ENCODE measurements at places on chromosomes 7 and 10.

- no peak for DNase-seq
These were observed 5.7 kb downstream of the PPIF start for GRCh38 chr10:79353000-79353406.

DNA sequence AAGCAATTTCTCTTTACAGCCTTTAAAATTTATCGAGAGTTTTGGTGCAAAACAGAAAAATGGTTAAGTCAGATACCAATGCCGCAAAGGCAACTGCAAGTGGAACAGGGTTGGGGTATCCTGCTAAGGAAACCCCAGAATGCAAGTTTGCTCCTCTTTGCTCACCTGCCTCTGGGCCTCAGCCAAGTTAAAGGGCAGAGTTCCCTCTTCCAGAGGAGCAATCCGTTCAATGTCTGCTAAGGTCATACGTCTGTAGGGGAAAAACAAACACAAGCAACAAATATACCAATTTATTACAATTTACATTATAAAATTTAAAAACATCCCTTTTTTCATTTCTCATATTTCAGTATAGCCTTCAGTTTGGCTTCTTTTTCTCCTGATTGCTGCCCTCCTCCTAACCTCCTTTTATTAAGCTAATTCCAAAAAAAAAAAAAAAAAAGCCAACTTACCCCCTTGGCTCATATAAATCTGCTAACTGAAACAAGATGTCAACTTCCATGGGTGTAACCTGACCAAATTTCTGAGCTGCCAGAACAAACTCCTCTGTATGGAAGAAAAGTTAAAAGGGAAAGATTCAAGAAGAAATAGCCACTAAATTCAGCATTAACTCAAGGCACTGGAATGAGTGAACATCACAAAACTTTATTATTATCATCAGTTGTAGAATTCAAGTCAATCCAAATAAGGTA lies 132.6 kb downstream of the SLC25A13 start:
- no peak for DNase-seq

DNA sequence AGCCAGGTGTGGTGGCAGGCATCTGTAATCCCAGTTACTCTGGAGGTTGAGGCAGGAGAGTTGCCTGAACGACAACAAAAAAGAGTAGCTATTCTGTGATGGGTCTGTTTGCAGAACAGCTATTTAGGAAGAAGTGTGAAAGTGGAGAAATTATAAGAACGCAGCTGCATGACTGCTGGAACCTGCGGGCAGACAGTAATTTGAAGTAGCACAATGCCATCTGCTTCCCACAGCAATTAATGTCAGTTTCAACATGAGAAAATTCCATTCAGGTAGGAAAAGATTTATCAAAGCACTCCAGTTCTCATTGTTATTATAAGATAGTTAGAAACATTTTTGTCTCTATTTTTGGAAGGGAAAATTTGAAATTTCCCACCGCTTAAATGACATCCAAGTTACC lies 21.5 kb downstream of the LAMB1 start:
- DNase-seq, result no peak

DNA sequence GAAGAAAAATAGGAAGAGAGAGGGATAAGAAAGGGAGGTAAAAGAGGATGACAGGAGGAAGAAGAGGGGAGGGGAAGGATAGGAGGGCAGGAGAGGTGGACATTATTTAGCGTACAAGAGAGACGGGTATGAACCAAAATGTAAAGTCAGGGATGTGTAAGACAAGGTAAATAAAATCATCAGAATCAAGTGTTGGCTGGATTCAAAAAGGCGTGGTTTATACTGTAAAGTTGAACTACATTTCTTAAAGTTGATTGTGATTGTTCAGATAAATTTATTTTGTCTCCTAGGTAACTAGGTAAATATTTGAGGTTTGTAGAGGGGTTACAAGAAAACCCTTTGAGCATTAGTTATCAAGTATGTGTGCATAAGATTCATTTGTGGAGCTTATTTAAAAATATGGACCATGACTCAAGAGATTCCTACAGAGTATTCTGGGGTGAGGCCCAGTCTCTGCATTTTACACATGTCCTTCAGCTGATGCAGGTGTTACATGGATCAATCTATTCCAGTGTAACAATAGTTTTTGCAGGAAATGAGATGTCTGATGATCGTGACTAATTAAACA lies 512.1 kb upstream of the MBL2 start:
- no peak for DNase-seq

GRCh38 chr10:125127986-125128385 lies 32.4 kb downstream of the CTBP2 start:
- no peak for DNase-seq

DNA sequence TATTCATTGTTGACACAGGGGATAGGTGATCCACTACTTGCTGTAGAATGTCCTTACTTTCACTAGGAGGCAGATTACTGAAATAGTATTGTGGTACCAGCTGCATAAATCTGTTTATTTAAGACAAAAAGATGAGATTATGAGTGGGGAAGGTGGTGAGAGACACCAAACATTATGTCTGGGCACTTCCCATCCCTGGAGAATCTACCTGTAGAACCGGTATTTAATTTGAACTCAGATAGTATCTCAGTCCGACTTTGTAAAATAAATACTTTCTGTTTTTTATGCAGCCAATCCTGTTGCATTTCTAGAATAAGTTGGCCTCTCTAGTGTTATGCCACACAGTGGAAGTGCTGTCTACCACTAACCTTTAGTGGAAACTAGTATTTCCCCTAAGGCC lies 13.4 kb downstream of the BCCIP start:
- DNase-seq, result no peak

- no peak for DNase-seq
These were observed 219.5 kb upstream of the KCND2 start for GRCh38 chr7:120053390-120053961.

DNA sequence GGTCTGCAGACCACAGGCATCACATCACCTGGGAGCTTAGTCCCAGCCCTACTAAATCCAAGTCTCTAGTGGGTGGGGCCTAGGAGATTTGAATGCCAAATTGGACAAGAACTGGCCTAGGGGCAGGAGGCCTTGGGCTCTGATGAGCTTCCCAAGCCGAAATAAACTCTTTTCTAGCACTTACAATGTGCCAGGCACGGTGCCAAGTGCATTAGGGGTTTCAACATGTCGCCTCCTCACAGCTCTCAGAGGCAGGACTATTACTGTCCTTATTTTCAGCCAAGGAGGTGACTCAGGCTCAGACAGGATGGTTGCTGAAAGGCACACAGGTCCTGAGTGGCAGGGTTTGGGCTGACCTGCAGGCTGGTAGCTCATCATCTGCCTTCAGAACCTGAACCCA lies 9.2 kb upstream of the CPA1 start:
- DNase-seq, result no peak

DNA sequence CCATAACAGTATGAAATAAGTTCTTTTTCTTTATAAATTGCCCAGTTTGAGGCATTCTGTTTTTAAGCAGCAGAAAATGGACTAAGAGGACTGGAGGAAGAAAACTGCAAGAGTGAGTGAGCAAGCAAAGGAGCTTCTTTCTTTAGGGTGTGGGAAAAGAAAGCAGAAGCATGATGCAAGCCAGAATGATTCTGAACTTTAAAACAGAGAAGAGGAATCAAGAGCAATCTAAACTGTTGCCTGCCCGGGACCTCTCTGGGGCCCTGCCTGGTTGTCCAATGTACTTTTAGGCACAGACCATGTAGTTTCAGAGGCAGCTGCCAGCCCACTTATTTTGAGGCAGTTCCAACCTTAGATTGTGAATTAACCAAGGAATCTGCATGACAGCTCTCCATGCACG lies 186.3 kb downstream of the PLPP4 start:
- DNase-seq, result no peak

DNA sequence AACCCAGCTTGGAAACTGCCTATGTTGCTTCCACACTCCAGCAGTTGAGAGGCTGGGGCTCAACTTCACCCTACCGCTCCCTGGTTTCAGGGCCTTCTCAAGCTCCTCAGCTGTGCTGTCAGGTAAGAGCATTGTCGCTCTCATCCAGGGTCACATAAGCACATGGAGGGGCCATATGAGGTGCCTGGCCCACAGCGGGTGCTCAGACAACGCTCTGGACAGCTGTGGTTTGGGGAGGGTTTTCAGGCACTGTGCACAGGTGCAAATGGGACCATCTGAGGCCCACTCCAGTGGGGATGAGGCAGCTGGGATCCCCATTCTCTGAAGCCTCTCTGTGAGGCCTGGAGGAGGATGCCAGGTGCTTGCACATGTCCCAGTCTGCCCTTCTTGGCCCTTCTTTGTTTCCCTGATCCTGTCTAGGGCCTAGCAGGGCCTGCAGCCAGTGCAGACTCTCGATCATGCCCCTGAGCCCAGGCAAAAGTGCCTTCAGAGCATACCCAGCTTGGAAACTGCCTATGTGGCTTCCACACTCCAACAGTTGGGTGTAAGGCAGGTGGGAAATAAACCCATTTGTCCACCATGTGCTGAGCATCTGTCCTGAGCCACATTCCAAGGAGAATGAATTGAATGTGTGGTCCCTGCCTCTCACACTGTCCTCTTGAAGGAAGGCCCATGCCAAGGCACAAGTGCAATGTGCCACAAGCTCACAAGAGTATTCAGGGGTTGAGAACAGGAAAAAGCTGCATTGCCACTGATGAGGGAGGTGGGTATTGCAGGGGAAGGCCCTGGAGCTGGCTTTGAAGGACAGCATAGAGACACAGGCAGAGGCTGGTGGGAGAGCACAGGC lies 40.3 kb downstream of the VSTM4 start:
- DNase-seq, result no peak

DNA sequence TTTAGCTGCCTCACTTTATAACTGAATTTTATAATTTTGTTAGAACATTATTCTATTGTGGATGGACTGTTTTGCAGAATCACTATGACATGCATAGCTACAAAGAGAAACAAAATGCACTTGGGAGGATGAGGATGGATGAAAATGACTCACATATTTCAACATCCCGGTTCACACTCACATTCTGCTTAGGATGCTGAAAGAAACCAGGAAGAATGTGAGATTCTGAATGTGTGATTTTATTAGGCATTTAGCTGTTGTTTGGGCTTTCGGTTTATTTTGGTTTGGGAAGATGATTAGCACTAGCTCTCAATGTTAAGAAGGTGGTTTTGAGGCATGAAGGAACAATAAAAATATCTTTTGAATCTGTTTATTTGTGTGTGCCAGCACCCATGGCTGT lies 235.5 kb downstream of the SEMA3E start:
- DNase-seq, result no peak

GRCh38 chr7:35037526-35038341 lies 449 bp upstream of the DPY19L1 start:
- DNase-seq, result peak; percentile 81

- DNase-seq, result no peak
These were observed 139.5 kb downstream of the ACTR3B start for GRCh38 chr7:152899004-152899403.

DNA sequence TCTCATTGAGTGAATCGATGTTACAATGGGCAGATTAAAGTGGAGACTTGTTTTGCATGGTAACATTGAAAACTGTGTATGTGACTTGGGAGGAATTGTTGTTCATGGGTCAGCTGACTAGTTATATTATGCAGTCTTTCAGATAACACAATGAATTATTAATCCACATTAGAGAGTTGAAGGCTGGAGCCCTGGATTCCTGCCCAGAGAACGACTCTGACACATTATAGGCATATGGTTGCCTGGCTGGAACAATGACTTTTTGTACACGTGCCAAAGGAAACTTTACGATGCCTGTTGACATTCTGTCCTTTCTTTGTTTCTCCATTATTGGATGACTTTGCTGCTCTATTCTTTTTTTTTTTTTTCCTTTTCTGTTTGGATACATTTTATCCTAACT lies 52.3 kb upstream of the TMEM229A start:
- DNase-seq, result no peak

DNA sequence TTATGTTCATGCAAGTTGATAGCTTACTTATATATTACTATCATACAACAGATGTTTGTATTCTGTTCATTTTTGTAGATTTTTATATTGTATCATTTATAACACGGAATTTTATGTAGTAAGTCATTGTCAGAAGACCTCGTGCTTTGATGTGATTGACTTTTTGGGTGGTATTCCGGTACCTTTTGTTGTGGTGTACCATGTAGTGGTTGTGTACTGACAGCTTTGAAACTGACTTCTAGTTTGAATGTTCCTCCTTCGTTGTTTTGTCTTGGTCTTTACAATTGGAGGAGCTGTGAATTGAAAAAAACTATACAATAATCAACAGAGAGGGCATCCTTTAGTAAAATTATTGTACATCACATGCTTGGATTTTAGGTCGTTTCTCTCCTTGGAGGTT lies 61.5 kb downstream of the WAC start:
- DNase-seq, result no peak

GRCh38 chr7:43568529-43568928 lies 14.4 kb upstream of the STK17A start:
- DNase-seq, result no peak

- no peak for DNase-seq
These were observed 65.5 kb downstream of the MKX start for GRCh38 chr10:27680006-27680557.

GRCh38 chr7:1850976-1851571 lies 181.0 kb downstream of the ELFN1 start:
- DNase-seq, result no peak

GRCh38 chr7:28981161-28981465 lies 23.0 kb upstream of the TRIL start:
- no peak for DNase-seq

All from stimulated activated CD4-positive, alpha-beta T cell treated with anti-CD3 and anti-CD28 coated beads, Interleukin-12 subunit alpha, Interleukin-12 subunit beta, amount 100 ng/mL, for 24 hours (primary cell).